ENCODE measurements at places on chromosomes 7 and 10.

GRCh38 chr7:44212581-44213184, 11.9 kb downstream of the YKT6 start:
- DNase-seq, result no peak

DNA sequence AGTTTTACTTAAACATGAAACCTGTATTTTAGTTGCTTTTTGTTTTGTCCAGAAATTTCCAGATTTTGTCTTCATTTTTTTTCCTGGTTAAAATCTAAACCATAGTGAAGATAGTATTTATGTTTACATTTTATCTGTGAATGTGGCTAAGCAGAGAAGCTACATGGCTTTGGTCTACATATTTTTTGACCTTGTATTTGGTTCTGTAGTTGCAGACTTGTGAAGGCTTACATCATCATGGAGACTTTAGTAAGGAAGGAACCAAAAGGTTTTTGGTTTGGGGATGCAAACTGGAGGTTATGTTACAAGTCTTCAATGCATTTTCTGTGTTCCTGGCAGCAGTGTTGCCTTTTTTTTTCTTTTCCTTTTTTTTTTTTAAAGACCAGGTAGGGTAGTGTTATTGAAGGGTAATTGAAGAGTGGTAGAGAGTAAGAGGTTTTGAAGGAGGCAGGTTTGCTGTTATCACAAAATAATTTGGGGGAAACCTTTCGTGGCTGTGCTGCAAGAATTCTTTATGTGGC, 30.9 kb upstream of the VDAC2 start:
- DNase-seq, result no peak

GRCh38 chr10:23081221-23081750, 14.1 kb upstream of the MSRB2 start:
- no peak for DNase-seq

GRCh38 chr7:41010418-41010817, 692.5 kb downstream of the INHBA start:
- DNase-seq, result no peak

- DNase-seq, result no peak
These were observed 37.9 kb downstream of the LRRC4 start for GRCh38 chr7:127993317-127993716.

DNA sequence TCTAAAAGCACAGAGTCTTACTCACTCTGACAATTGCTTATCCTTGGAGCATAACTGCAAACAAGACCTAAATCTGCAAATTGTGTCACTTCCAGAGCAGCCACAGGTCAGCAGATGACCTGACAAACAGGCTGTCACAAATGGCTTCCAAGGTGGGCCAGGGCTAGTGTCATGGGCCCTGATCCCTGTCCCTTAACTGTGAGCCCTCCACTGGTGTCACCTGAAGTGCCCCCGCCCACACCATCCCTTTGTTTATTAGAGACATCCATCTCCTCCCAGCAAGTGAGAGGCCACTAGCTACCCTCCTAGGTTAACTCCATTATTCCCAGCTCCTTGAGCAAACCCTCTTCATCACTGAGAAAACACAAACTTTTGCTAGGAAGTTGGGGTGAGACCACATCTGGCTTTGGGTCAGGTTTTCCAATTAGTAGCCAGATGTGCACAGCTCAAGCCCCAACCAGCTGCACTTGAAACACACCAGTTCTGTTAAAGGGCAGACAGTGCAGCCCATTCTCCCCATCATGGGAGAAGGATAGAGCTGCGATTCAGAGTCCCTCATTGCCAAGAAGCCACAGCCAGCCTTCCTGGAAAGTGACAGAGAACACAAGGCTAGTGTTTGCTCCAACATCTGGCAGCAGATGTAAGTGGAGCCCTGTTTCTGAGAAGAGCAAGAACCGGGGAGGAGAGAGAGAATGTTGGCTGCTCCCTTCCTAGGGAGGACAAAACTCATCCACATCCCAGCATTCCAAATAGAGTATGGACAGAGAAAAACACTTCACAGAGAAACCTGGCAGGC, 75.7 kb upstream of the NANOS1 start:
- DNase-seq, result no peak

- no peak for DNase-seq
These were observed 66.5 kb downstream of the DIP2C start for GRCh38 chr10:623014-623413.

DNA sequence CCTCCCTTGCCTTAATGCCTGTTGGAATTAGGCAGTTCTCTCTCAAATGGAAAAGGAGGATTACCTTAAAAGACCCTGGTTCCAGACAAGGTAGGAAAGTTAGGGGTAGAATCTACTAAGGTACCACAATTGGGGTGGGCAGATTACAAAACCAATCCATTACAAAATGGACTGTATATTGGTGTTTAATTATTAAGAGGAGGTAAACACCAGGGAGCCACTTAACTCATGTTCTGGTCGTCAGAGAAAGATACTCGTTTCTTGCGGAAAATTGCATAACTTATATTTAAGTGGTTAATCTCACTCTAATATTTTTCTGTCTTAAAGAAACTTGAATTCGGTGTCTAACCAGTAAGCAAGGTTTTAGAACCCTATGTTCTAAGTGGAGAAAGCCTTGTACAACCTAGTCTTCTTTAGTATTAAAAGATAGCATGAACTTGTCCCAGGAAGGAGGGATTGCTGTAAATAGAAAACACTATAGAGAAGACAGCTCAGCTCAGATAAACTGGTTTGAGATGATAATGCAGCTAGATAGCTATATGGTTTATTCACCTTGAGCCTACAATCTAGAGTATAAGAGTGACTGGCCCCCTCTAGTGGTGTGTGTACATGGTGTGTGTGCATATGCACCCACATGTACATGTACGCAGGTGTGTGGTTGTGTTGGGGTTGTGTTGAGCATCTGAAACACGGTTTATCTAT, 58.0 kb upstream of the STRIP2 start:
- no peak for DNase-seq

GRCh38 chr7:86598311-86598710, 45.4 kb upstream of the GRM3 start:
- no peak for DNase-seq

GRCh38 chr10:86755454-86755739, 1.0 kb upstream of the BMPR1A start:
- no peak for DNase-seq

GRCh38 chr7:112203365-112203739, 2.8 kb downstream of the DOCK4 start:
- no peak for DNase-seq

GRCh38 chr10:51214207-51215196, 140.2 kb downstream of the PRKG1 start:
- no peak for DNase-seq

- no peak for DNase-seq
These were observed 91.3 kb upstream of the NPY start for GRCh38 chr7:24192691-24193090.

DNA sequence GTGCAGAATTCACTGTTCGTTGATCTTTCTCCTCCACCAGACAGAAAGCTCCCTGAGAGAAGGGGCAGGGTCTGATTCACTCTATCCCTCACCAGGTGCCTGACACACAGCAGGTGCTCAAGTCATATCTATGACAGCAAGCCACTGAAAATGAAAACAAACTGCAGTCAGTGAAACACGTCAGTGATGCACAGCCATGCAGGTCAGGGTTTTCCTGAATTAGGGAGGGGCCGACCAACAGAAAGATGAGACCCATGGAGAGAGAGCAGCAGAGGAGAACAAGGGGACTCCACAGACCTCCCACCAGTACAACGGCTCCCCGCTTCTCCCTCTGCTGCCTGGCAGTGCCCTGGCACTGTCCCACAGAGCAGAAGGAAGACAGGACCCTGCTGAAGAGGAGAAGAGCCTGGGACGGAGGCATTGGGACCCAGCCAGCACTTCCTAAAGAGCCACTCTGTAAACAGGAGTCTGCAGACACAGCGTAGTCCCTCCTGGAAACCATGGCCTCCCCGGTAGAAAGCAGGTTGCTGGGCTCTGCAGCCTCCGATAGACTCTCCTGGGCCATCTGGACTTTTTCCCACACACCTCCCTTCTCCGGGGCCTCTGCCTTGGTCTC, 50.3 kb downstream of the FAM53B start:
- no peak for DNase-seq

DNA sequence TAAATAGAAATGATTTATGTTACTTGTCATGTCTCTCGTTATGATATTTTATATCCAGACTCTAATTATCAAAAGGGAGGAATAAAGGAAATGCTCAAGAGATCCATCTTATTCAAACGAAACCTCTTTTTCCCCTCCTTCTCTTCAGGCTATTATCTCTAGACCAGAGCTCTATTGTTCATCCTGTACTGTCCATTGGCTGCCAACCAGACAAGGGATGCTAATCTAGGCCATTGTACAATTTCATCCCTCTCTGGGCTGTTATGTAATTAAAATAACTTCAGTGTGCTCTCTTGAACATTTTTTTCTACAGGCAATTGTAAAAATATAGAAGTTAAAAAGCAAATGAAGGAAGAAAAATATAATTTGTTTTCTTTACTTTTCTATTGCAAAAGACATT, 220.4 kb downstream of the HDAC9 start:
- DNase-seq, result no peak

DNA sequence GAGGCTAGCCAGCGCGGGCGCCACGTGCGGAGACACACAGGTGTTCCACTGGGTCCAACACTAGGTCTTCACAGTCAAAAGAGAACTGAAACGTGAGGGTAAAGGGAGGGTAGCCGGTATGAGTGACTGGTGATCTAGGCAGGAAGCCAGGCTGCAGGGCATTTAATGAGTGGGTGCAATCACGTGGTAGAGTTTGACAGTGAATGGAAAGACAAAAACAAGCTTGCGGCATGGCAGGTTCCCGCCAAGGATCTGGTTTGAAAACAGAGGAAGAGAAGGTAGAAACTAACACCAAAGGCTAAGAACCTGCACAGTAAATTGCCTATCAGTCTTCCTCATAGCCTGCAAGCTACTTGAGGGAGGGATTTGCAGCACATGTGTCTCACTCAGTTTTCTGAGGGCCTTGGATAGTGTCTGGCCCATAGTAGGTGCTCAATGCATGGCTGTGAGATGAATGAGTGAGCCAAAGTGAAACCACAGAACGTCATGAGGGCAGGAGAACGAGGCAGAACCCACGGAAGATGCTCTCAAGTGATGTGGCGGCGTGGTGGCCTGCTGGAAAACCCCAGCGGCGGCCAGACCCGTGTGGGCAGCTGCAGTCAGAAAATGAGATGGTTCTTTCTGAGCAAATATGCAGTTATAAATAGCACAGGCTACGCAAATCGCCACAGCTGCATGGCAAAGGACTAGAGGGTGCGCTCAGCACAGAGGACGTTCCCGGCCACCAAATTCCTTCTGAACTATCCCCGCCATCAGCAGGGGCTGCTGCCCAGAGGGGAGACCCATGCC, 183.6 kb upstream of the NFE2L3 start:
- DNase-seq, result no peak

- DNase-seq, result no peak
These were observed 189.6 kb upstream of the INHBA start for GRCh38 chr7:41892356-41893100.

DNA sequence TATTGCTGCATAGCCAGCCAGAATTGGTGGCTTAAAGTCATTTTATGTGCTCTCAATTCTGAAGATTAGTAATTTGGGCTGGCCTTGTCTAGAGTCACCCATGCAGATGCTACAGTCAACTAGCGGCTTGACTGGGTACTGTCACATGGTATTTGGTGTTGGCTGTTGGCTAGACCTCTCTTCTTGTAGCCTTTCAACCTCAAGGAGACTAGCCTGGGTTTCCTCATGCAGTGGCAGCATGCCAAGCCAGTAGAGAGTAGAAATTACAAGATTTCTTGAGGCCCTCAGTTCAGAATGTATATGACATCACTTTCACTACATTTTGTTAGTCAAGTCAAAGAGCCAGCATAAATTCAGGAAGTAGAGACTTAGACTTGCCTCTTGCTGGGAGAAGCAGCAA, 3.7 kb upstream of the ZNF800 start:
- DNase-seq, result no peak

DNA sequence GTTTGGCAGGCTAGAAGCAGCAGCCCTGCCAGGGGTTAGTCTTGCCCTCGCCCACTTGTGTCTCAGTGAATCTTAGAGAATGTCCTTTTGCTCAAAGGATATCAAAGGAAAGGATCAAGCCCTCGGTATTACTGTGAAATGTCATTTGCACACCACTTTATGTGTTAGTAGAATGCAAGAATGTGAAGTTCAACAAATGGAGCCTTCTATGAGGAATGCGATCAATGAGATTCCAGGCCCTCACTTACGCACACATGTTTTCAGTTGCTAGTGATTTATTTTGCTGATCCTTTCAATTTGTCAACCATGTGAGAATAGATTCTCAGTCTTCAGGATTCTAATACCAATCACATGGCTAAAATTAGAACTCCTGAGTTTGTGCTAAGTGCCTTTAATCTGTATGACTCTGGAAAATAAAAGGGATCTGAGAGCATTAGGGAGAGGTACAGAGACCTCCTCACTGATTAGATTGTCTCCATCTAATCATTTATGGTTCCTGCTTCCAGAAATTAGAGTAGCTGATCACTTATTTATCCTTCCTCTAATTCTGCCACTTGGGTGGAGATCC, 123.0 kb upstream of the SP4 start:
- no peak for DNase-seq

DNA sequence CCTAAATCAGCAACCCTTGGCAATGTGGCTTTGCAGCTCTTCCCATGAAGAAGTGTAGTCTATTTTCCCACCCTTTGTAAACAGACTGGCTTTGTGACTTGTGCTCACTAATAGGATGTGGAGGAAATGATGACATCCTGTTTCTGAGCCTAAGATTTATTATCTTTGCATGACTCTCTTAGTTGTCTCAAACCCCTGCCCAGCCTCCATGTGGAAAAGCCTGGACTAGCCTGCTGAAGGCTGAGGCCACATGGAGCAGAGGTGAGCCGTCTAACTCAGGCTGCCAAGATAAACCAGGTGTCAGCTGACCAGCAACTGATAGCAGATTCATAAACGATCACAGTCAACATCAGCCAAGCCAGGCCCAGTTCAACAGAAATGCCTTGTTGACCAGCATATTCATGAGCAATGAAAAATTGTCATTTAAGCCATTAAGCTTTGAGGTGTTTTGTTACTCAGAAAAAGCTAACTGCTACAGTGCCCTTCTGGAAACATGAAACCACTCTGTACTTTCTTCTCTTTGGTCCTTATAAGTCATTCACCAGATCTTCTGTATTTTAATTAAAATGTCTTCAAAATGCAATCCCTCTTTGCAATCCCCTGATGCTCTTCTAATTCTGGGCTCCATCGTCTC, 586.3 kb upstream of the ANKRD30A start:
- DNase-seq, result no peak

- DNase-seq, result peak; percentile 9
These were observed 839 bp downstream of the IKZF5 start for GRCh38 chr10:123007558-123008354.

- no peak for DNase-seq
These were observed 160.9 kb upstream of the BMPER start for GRCh38 chr7:33744293-33745075.

All from activated T-helper 1 cell treated with Interleukin-2 at 50 U/mL for 16 hours (primary cell).